ENCODE measurements at places on chromosomes 3 and 15.
A peak's percentile ranks its signal among the peaks of the same experiment; 100 is the strongest.

DNA sequence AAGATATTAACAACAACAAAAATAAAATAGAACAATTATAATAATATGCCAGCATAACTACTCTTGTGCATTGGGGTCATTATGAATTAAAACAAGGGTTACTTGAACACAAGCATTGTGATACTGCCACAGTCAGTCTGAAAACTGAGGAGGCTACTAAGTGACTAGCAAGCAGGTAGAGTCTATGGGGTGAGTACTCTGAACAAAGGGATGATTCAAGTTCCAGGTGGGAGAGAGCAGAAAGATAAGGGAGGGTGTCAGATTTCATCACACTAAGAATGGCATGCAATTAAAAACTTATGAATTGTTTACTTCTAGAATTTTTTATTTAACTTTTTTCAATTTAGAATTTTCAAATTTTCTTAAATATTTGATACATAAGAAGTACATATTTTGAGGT is 754.4 kb upstream of the GOLIM4 start:
- DNase-seq: no peak

- no peak for DNase-seq
Measured at GRCh38 chr15:60773901-60774300, 295.0 kb upstream of the ICE2 start.

DNA sequence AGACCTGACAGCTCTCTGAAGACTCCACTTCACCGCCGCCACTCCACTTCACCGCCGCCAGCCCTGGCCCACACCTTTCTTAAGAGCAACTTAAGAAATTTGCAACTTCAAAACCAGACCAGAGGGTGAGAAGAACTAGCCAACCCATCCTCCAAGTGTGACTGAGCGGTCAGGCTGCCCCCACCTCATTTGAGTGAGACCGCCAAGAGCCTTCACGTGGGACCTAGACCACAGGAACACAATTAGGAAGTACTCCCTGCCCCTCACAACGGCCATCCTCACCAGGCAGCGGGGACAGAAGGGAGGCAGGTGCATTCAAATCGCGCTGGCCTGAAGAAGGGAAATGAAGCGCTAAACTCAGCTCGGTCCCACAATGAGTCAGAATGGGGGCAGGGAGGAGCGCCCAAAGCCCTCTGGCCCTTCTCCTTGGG is 156.8 kb upstream of the BCL6 start:
- no peak for DNase-seq

DNA sequence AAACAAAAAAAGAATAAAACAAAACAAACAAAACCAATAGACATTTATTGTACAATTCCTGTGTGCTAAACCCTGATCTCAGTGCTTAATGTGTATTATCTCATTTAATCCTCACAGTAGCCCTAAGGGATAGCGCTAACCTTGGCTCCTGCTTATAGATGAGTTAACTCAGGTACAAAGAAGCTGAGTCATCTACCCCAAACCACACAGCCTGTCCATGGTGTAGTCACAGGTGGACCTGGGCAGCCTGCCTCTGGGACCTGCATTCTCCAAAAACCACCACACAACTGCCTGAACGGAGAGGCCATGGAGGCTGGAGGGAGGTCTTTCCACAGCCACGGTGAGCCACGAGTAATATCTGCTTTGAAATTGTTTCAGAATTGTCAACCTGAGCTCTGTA is 5.5 kb upstream of the CLN6 start:
- no peak for DNase-seq

- no peak for DNase-seq
Measured at GRCh38 chr15:47486040-47486439, 231.3 kb upstream of the SEMA6D start.

DNA sequence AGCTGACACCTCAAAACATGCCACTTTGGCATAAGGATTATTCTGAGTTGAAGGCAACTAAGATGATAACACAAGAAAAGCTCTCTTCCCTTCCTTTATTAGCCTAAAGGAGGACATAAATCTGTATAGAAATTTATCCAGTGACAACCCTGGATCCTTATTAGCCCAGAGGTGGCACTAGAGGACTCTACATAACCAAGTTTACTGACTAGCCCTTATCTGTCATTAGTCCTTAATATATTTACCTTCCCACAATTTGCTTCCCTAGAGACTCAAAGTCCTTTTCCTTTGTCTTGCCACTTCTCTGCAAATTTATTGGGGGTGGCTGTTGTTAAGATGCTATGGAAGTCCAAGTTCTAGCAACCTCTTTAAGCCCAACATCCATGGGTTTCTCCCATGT is 26.7 kb downstream of the CEP70 start:
- DNase-seq: no peak

GRCh38 chr15:41621200-41622193 is 38.7 kb upstream of the MGA start:
- DNase-seq: peak; percentile 73

- DNase-seq: no peak
Measured at GRCh38 chr15:39931615-39932014, 2.3 kb upstream of the EIF2AK4 start.

DNA sequence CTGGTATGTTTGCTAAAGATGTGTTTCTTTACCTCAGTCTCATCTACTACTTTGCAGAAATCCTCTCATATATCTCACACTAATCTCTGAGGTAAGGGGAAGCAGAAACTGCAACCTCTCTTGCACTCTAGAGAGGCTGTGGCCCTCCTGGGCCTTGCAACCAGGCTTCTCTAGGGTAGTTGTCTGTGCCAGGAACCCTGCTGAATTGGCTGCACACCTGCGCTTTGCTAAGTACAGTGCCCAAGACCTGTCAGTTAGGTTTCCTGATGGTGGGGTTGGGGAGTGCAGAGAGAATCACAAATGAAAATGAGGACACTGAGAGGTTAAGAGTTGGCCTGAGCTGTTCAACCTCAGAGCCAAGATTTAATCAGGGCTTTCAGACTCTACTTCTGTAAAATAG is 117.2 kb upstream of the PLXNA1 start:
- no peak for DNase-seq

DNA sequence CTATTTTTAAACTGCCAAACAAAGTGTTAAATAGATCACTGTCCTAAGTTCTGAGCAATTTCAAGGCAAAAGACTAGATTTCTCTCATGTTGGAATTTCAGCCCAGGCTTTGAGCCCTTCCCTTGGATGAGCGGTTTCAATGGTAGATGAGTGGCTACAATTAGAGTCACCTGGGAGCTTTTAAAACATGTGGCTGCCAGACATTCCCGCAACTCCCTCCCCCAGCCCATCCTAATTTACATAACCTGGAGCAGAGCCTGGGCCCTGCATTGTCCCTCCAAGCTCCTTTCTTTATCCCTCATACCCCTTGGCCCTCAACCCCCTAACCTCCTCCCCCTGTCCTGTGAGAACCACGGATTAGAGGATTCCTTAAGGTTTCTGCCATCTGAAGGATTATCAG is 357.5 kb upstream of the UMPS start:
- DNase-seq: no peak

DNA sequence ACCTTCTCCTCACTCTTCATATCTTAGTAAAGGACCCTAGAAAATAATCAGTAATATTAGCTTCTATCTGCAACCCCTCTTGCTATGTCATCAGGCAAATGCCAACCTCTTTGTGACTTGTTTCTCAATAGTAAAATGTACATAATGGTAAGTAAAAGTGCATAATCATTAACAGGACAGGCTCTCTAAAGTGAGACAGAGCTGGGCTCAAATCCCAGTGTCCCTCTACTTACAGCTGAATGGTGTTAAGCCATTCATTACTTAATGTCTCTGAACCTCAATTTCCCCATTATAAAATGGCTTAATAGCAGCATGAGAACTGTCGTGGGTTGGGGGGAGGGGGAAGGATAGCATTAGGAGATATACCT is 62.6 kb upstream of the ATP11B start:
- no peak for DNase-seq

DNA sequence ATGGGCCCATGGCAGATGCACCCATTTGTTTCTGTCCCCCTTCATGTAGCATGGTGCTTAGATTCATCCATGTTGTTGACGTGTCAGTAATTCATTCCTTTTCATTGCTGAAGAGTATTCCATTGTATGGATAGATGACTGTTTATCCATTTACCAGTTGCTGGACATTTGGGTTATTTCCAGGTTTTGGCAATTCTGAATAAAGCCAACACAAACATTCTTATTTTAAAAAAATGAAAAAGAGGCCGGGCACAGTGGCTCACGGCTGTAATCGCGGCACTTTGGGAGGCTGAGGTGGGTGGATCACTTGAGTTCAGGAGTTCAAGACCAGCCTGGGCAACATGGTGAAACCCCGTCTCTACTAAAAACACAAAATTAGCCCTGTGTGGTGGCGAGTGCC is 18.7 kb upstream of the TATDN2 start:
- DNase-seq: no peak

DNA sequence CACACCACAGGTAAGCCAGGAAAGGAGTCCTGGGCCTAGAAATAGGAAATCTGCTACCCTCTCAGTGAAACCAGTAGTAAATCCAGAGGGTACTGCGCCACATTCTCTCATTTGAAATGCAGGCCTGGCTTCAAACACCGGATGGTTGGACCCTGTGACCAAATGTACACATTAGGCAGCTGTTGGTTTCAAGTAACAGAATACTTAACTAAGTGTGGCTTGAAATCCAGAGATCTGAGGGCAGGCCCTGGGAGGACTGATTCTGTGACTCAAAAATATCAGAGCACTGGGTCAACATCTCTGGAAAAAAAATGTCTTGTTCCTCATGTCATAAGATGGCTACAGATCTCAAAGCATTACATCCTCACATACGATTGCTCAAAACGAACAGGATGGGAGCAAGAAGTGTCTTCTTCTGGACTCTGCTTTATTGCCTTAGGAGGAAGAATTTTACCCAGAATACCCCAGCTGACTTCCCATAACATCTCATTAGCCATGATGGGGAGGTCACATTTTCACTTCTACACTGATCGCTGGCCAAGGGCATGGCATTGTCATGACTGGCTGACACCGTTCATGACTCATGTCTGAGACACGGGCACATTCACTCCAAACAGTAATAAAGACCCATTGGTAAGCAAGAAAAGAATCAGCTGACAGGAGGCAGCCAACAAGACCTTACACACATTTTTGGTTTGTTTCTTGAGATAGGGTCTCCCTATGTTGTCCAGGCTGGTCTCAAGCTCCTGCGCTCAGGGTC is 166.0 kb downstream of the ARRDC4 start:
- DNase-seq: no peak

- no peak for DNase-seq
Measured at GRCh38 chr15:36886701-36887100, 213.6 kb downstream of the MEIS2 start.

- DNase-seq: no peak
Measured at GRCh38 chr3:83738202-83738601, 1220.6 kb upstream of the CADM2 start.

GRCh38 chr15:100718075-100718980 is 115.9 kb downstream of the ASB7 start:
- no peak for DNase-seq

- DNase-seq: no peak
Measured at GRCh38 chr3:59595830-59596229, 546.0 kb upstream of the CFAP20DC start.

DNA sequence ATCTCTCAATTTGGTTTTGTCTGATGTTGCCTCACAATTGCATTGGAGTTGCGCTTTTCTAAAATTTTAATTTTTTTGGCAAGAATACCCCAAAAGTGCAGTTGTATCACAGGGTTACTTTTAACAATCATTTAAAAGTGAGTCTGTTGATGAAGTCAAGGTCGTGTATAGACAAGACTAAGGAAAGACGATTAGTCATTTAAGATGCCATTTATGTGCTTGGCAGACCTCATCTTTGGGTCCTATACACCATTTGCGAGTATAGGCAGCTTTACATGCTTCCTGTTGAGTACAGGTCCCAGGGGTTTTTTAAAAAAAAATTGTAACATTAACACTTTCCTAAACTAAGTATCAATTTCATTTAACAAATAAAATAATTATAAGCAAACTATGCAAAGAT is 12.5 kb downstream of the ARNT2 start:
- no peak for DNase-seq

GRCh38 chr15:62758126-62758951 is 284.2 kb upstream of the TPM1 start:
- peak; percentile 94 for DNase-seq

DNA sequence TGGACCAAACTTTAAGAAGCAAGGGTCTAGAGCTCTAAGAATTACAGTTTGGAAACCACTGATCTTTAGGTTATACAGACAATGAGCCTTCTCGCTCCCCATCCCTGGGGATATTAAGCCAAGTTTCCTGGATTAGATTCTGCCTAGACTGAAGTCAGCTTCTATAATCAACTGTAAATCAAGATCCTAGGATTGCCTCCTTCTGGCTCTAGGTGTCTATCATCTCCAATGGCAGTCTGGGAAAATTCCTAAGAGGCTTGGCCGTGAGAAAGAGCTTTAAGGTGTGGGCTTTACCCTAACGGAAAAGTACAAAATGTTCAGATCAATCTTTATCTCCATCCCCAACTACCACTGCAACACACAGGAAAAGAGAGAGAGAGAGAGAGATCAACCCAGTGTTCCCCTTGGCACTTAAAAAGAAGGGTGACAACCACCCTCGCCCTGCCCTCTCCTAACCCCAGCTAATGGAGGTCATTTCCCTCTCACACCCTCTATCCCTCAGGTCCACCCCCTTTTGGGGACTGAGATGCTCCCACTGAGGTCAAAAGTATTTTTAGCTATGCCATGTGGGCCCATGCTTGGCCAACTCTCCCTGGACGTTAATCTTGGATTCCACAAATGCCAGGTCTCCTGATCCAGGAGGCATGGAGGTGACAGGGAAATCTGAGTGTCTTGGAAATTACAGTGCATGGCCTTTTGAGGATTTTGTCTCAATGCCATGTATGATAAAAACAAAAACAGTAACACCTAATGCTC is 202.8 kb upstream of the BCL6 start:
- DNase-seq: no peak

DNA sequence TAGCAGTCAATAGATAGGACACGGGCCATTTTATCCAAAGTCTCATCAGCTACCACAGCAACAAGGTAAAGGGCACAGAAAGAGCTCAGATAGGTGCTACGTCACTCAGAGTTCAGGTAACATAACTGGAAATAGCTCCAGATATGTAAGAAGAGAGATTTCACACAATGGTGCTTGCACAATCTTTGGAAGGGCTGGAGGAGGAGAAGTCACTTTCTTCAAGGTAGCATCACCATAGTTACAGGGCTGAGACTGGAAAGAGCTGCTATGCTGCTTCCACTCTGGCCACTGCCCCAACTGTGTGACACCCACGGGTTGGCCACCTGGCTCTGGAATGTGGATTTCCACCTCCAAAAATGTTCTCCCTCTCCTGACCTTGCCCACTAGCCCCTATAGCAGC is 448.8 kb upstream of the THBS1 start:
- no peak for DNase-seq

DNA sequence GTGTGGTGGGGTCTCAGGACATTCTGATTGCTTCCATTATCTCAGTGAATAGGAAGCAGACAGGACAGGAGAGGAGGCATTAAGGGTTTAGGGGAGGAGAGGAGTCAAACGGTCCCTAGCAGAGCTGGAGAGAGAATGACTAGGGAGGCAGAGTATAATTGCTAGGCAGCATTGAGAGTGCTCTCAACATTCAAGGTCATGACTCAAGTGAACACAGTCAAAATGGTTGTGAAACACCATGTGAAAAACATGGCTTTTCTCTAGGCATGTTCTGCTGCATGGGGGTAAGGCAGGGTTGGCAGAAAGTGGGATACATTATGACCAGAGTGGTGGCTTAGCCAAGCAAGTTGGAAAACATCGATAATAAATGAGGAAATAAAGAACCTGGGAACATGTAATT is 19.5 kb upstream of the HRH1 start:
- no peak for DNase-seq
